Activated CD4-positive, alpha-beta T cell treated with anti-CD3 and anti-CD28 coated beads for 36 hours (primary cell): ENCODE measurements at places on chromosomes 5 and 9.

DNA sequence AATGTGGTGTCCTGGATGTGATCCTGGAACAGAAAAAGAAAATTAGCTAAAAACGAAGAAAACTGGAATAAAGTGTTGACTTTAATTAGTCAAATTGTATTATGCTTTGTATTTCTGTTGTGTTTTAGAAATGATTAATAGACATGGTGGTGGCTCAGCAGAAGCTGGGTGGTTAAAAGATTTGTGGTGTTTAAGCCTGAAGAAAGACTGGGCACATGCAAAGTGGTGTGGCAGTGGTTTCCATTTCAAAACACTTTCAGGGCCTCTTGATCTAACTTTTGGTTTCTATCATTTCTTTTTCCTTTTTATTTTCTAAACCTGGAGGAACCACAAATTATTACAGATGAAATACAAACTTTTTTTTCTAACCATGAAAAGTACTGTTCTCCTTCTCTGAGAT lies 44.1 kb downstream of the ADGRV1 start:
- DNase-seq, result no peak

- no peak for DNase-seq
Measured at GRCh38 chr5:110356677-110357076, 369.8 kb downstream of the TMEM232 start.

DNA sequence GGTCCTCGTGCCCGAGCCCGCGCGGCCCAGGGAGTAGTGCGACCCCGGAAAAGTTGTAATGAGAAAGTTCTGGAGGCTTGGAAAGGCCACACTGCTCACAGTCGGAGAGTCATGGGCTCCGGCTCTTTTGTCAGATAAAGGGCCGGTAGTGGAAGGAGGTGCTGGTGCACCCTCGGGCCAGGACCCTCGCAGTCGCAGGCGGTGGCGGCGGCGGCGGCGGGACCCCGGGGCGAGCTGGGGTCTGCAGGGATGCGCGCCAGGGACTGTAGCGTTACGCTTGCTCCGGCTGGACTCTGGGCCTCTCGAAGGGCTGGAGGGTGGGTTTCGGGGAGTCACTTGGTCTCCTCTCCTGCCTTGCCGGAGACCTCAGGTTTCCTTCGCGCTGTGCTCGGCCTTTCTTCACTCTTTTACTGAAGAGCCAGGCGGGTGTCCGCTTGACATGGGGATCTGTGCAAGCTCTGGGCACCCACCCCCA lies 1.5 kb downstream of the RORB start:
- DNase-seq, result no peak

DNA sequence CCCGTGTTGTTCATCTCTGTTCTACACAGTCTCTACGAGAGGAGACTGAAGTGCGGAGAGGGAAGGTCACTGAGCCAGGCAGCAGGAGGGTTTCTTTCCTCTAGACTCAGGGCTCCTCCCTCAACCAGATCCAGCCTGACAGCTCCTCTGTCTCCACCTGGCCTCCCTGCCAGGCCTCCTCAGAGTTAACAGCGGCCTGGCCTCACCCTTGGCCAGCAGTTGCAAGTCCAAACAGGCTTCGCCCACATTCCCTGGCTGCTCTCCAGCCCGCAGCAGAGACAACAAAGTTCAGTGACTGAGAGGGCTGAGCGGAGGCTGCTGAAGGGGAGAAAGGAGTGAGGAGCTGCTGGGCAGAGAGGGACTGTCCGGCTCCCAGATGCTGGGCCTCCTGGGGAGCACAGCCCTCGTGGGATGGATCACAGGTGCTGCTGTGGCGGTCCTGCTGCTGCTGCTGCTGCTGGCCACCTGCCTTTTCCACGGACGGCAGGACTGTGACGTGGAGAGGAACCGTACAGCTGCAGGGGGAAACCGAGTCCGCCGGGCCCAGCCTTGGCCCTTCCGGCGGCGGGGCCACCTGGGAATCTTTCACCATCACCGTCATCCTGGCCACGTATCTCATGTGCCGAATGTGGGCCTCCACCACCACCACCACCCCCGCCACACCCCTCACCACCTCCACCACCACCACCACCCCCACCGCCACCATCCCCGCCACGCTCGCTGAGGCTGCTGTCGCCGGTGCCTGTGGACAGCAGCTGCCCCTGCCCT lies at the start of gene HRCT1:
Gene HRCT1 (plus strand): TSS at position 291 of the 768 bp plus-strand sequence. CDS start 86 bp downstream, at position 377.
- DNase-seq, result no peak

DNA sequence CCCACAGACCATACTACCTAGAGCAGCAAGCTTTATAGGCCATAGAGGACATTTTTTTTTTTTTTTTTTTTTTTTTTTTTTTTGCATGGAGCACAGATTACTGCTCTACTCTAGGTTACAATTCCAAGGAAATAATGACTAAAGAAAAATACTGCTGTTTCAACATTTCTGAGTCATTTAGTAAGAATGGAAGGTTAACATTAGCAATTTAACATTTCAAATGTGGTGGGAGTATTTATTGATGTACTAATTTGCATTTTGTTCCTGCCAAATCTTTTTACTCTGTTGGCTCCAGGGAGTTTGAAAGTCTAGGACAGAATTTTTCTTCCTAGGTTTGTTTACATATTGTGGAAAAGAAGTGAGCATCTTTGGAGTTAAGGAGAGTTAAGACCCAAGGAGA lies 142.1 kb upstream of the CCDC152 start:
- DNase-seq, result no peak

GRCh38 chr5:87754009-87754757 lies 341.5 kb upstream of the CCNH start:
- DNase-seq, result no peak

- DNase-seq, result no peak
Measured at GRCh38 chr9:32965999-32966722, 35.3 kb downstream of the APTX start.
